Transverse colon (tissue), 4 donors: ENCODE measurements at places on chromosomes 11 and 22. TPM values are rescaled to one million over a fixed set of nuclear protein-coding genes. Genes with fewer than 3 reads are reported as not detected.

GGTLC2 gene
- not detected for total RNA-seq

ANKRD13D gene
- 194 TPM for total RNA-seq

RHOD gene
- total RNA-seq: 54.6 TPM

LMO1 gene
- not detected for total RNA-seq

GRM5 gene
- not detected for total RNA-seq

OR8A1 gene
- total RNA-seq: not detected

TUB gene
- 2.5 TPM for total RNA-seq

TRIM66 gene
- total RNA-seq: 12.0 TPM

CLDN5 gene
- 54.9 TPM for total RNA-seq

MAJIN gene
- not detected for total RNA-seq

TRMT112 gene
- 59.1 TPM for total RNA-seq

VSTM5 gene
- total RNA-seq: 3.4 TPM

GLB1L3 gene
- not detected for total RNA-seq

FAM227A gene
- 0.27 TPM for total RNA-seq

MS4A3 gene
- total RNA-seq: not detected

DENND6B gene
- total RNA-seq: 3.2 TPM

FAR1 gene
- total RNA-seq: 120 TPM

ANO5 gene
- total RNA-seq: 15.2 TPM

RTCB gene
- total RNA-seq: 104 TPM

APOA1 gene
- total RNA-seq: not detected

ANO9 gene
- 490 TPM for total RNA-seq

FAM180B gene
- not detected for total RNA-seq

SAA1 gene
- total RNA-seq: 6.0 TPM

TEX12 gene
- total RNA-seq: not detected

IGHMBP2 gene
- total RNA-seq: 25.2 TPM

PARVB gene
- total RNA-seq: 6.6 TPM

WT1 gene
- not detected for total RNA-seq

TPBGL gene
- not detected for total RNA-seq

AQP11 gene
- 2.6 TPM for total RNA-seq

ROBO4 gene
- 6.7 TPM for total RNA-seq

DNAJB7 gene
- 0.55 TPM for total RNA-seq

CABP4 gene
- 1.2 TPM for total RNA-seq

CRYBB3 gene
- total RNA-seq: not detected

SLC22A25 gene
- total RNA-seq: not detected

SMC1B gene
- total RNA-seq: not detected

INPP5J gene
- 22.4 TPM for total RNA-seq

FSHB gene
- total RNA-seq: not detected

SLC22A12 gene
- not detected for total RNA-seq

TMEM191B gene
- total RNA-seq: not detected

EXPH5 gene
- total RNA-seq: 40.1 TPM

XKR3 gene
- total RNA-seq: not detected

TMEM45B gene
- total RNA-seq: 336 TPM

GRK3 gene
- total RNA-seq: 7.9 TPM

CCND1 gene
- 50.3 TPM for total RNA-seq

ANGPTL5 gene
- total RNA-seq: 0.96 TPM

C11orf91 gene
- total RNA-seq: not detected

ENDOD1 gene
- 86.2 TPM for total RNA-seq

MMP27 gene
- total RNA-seq: not detected

ANO1 gene
- total RNA-seq: 20.9 TPM

POU2AF1 gene
- total RNA-seq: 1.4 TPM

ETS1 gene
- 31.8 TPM for total RNA-seq

RGL4 gene
- total RNA-seq: not detected

PPP2R1B gene
- total RNA-seq: 28.1 TPM

OR5AL1 gene
- total RNA-seq: not detected

TMPRSS13 gene
- total RNA-seq: not detected

OTOG gene
- total RNA-seq: not detected

OR52N4 gene
- total RNA-seq: not detected

OR2AG2 gene
- 0.14 TPM for total RNA-seq

GRIK4 gene
- not detected for total RNA-seq
